ENCODE measurements at places on chromosomes 13 and 19.

- no peak overlapping the region for H3K4me3 ChIP-seq
- peaks cover 14% of the 10 kb centered on the region for H3K27me3 ChIP-seq
- H3K36me3 ChIP-seq = no peaks in the 10 kb centered on the region
- DNase-seq = no peak
- no peak overlapping the region for H3K27ac ChIP-seq
Observed at GRCh38 chr19:15577184-15577771, 37.7 kb upstream of the CYP4F8 start.

DNA sequence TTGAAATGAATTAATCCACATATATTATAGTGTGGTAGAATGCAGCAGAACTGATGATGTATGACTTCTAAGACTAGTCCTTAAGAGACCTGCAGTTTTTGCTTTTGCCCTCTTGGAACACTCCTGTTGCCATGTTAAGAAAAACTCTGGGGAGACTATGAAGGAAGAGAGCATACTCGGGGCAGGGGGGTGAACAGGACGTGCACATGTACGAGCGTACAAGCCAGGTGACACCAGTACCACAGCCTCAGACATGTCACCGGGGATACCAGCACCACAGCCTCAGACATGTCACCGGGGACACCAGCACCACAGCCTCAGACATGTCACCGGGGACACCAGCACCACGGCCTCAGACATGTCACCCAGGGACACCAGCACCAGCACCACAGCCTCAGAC lies 15.9 kb upstream of the USPL1 start:
- no peak overlapping the region for H3K4me3 ChIP-seq
- no peaks in the 10 kb centered on the region for H3K27me3 ChIP-seq
- no peak overlapping the region for H3K27ac ChIP-seq
- DNase-seq = no peak
- H3K36me3 ChIP-seq = no peaks in the 10 kb centered on the region
- peaks cover 11% of the 10 kb centered on the region for H3K4me1 ChIP-seq

- H3K4me3 ChIP-seq = no peak overlapping the region
- no peak overlapping the region for H3K27ac ChIP-seq
- H3K27me3 ChIP-seq = peaks cover 5% of the 10 kb centered on the region
- H3K36me3 ChIP-seq = no peaks in the 10 kb centered on the region
- H3K4me1 ChIP-seq = peaks cover 20% of the 10 kb centered on the region
Observed at GRCh38 chr13:41465898-41466320, 8.6 kb downstream of the RGCC start.

DNA sequence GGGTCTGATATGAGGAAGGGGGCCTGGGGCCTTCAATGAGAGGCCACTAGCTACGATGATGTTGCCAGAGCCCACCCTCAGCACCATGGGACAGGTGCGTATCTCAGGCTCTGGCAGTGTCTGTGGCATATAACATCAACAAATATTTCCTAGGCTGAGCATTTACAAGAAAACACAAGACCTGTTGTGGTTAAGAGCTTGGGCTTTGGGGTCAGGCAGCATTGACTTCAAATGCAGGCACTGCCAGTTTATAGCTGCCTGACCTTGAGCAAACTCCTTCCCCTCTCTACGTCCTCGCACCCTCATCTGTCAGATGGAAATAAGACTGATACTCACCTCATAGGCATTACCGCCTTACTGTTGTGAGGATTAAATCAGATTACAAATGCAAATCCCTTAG lies 156.0 kb downstream of the KATNAL1 start:
- H3K4me3 ChIP-seq = no peak overlapping the region
- no peaks in the 10 kb centered on the region for H3K36me3 ChIP-seq
- DNase-seq = no peak
- H3K27me3 ChIP-seq = peaks cover 14% of the 10 kb centered on the region
- H3K4me1 ChIP-seq = peaks cover 12% of the 10 kb centered on the region
- H3K27ac ChIP-seq = no peak overlapping the region

DNA sequence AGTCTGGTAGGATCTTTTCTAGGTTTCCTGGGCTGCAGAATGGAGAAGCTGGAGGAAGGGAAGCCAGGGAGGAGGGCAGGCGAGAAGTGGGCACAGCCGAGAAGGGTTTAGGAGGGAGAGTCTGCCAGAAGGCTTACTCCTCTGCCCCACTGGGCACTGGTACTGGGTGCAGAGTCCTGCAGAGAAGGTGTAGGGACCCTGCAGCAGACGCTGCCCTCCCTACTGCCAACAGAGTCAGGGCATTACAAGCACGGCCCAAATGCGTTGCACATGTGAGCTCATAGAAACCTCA lies 726 bp upstream of the PEPD start:
- peaks cover 18% of the 10 kb centered on the region for H3K4me1 ChIP-seq
- peaks cover 14% of the 10 kb centered on the region for H3K27me3 ChIP-seq
- H3K27ac ChIP-seq = no peak overlapping the region
- no peak for DNase-seq

GRCh38 chr13:46104868-46105267 lies at the start of gene CPB2:
Gene CPB2, minus strand, starts transcription at chr13:46105033. Its CDS starts 24 bp downstream, at chr13:46105009.
- H3K27me3 ChIP-seq = no peaks in the 10 kb centered on the region
- H3K4me1 ChIP-seq = peaks cover 5% of the 10 kb centered on the region
- no peak within 1 kb of the TSS for H3K27ac ChIP-seq

GRCh38 chr19:12513531-12514061 lies 29.0 kb upstream of the ZNF709 start:
- no peak for DNase-seq
- H3K27me3 ChIP-seq = no peaks in the 10 kb centered on the region
- no peaks in the 10 kb centered on the region for H3K4me1 ChIP-seq
- H3K4me3 ChIP-seq = no peak overlapping the region

- H3K4me1 ChIP-seq = no peaks in the 10 kb centered on the region
- no peak overlapping the region for H3K4me3 ChIP-seq
- no peak overlapping the region for H3K27ac ChIP-seq
- H3K36me3 ChIP-seq = no peaks in the 10 kb centered on the region
Observed at GRCh38 chr13:109406376-109406992, 379.9 kb downstream of the IRS2 start.

- no peak overlapping the region for H3K27ac ChIP-seq
- H3K36me3 ChIP-seq = no peaks in the 10 kb centered on the region
- no peak overlapping the region for H3K4me3 ChIP-seq
- peaks cover 9% of the 10 kb centered on the region for H3K27me3 ChIP-seq
Observed at GRCh38 chr13:25085125-25085742, 10.7 kb upstream of the PABPC3 start.

DNA sequence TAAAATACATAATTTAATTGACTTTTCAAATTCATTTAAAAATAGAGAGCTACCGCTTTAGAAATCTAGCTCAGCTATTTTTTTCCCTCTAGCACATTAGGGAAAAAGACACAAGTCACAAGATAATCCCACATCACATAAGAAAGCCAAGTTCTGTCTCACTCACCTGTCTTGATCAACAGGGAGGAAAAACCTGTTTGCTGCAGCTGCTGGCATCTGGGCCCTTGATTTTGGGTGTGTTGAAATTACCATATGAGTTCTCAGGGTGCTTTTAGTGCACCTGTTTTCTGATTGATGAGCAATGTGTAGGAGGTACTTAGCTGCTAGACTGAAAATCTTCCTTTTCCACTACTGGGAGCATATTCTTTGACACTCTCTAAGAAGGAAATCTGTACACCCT lies 53.8 kb downstream of the ZDHHC20 start:
- H3K4me3 ChIP-seq = no peak overlapping the region
- H3K36me3 ChIP-seq = peaks cover 31% of the 10 kb centered on the region
- peaks cover 21% of the 10 kb centered on the region for H3K4me1 ChIP-seq
- H3K27me3 ChIP-seq = no peaks in the 10 kb centered on the region
- no peak overlapping the region for H3K27ac ChIP-seq

- no peaks in the 10 kb centered on the region for H3K27me3 ChIP-seq
- H3K4me1 ChIP-seq = no peaks in the 10 kb centered on the region
- no peak overlapping the region for H3K4me3 ChIP-seq
- no peak for DNase-seq
Observed at GRCh38 chr19:57778336-57778735, 8.9 kb downstream of the ZNF586 start.

GRCh38 chr13:105327581-105328126 lies 1207.8 kb downstream of the EFNB2 start:
- no peaks in the 10 kb centered on the region for H3K27me3 ChIP-seq
- peaks cover 15% of the 10 kb centered on the region for H3K36me3 ChIP-seq
- peaks cover 18% of the 10 kb centered on the region for H3K4me1 ChIP-seq
- no peak for DNase-seq
- H3K4me3 ChIP-seq = no peak overlapping the region

DNA sequence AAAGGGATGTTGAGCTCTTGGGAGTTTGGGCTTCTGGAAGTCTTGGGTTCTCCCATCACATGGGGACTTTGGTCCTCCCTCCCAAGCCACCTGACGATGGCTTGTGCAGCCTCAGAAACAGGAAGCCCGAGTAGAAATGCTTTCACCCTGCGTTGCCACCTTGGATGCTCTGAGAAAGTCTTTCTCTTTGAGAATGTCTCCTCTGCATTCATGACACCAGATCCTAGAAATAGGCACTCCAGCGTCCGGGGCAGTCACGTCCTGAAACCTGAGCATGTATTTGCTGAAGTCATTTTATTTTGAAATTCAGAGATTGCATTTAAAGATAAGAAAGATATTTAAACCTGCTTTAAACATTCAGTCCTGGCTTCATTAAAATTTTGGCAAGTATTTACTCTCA lies 34.4 kb downstream of the CUL4A start:
- H3K4me1 ChIP-seq = no peaks in the 10 kb centered on the region
- H3K27me3 ChIP-seq = no peaks in the 10 kb centered on the region
- H3K27ac ChIP-seq = no peak overlapping the region
- H3K4me3 ChIP-seq = no peak overlapping the region
- no peak for DNase-seq

DNA sequence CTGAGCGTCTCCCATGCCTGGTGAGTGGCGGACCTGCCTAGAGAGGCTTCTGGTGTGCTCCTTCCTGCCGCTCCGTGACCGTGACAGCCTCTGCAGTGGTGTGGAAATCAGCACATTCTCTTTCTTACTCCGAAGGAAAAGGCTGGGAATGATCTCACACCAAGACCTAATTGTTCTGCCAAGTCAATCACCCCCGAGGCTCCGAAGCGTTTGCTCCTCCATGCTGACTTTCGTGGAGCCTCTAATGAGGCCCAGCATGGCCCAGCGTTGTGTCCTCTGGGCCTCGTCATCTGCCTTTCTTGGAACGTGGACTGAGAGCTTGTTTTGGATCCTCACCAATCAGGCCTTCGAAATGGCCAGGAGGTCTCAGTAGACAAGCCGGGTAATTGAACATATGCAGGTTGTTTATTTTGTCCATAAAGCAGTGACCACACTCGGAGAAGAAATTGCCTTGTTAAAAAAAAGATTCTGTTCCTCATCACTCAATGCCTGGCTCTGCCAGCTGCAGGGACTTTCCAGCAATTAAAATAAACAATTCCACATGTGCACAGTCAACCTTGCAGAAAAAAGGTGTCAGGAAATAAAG lies 107.1 kb downstream of the UBL3 start:
- no peaks in the 10 kb centered on the region for H3K36me3 ChIP-seq
- peak overlapping the region; percentile 45 for H3K27ac ChIP-seq
- peaks cover 14% of the 10 kb centered on the region for H3K4me1 ChIP-seq
- DNase-seq = peak; percentile 66
- H3K27me3 ChIP-seq = peaks cover 4% of the 10 kb centered on the region

DNA sequence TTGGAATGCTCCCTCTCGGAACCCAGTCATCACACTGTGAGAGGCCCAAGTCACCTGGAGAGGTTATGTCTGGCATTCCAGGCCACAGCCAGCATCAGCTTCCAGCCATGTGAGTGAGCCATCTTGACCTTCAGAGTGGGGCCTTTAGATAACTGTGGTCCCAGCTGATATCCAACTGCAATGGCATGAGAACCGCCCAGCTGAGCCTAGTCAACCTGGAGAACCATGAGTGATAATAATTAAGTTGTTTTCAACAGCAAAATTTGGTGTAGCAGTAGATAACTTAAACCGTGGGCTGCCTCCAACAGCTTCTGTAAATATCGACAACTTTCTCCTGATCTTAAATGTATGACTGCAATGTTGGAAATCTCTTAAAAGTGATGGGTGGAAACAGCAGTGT lies 24.6 kb downstream of the DYRK1B start:
- no peak overlapping the region for H3K4me3 ChIP-seq
- peaks cover 6% of the 10 kb centered on the region for H3K27me3 ChIP-seq
- DNase-seq = no peak
- H3K27ac ChIP-seq = no peak overlapping the region
- H3K36me3 ChIP-seq = no peaks in the 10 kb centered on the region

- no peaks in the 10 kb centered on the region for H3K36me3 ChIP-seq
- no peak overlapping the region for H3K27ac ChIP-seq
- DNase-seq = no peak
Observed at GRCh38 chr13:110538632-110539031, 22.9 kb downstream of the RAB20 start.

DNA sequence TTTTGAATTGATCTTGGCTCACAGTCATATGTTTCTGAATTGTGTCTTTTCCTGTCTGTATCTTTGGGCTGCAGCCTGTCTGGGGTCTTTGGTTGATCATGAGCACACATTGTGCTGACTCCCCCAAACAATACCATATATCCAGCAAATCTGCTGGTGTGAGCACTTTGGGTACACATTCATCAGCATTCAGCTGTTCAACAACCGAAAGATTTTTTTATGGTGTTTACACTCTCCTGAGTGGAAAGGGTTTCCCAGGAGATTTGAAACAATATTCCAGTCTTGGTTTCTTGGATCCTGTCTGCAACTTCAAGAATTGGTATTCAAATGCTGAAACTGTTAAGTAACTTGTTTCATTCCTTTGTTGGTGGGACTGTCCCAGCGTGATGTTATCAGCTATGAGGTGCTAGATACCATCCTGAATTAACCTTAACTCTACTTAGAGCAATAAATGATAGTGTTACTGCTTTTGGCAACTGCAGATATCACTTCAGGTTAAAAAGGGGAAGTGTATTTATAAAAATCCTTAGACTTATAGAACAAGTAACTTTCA lies 78.4 kb upstream of the DIAPH3 start:
- peaks cover 9% of the 10 kb centered on the region for H3K27me3 ChIP-seq
- no peaks in the 10 kb centered on the region for H3K36me3 ChIP-seq
- no peak overlapping the region for H3K27ac ChIP-seq
- no peak for DNase-seq

- peaks cover 56% of the 10 kb centered on the region for H3K4me1 ChIP-seq
- DNase-seq = no peak
- H3K27me3 ChIP-seq = no peaks in the 10 kb centered on the region
- peaks cover 4% of the 10 kb centered on the region for H3K36me3 ChIP-seq
Observed at GRCh38 chr13:33323801-33324510, 38.4 kb upstream of the STARD13 start.

GRCh38 chr19:2164020-2164998 lies 576 bp downstream of the DOT1L start:
- no peak for DNase-seq
- peak overlapping the region; percentile 94 for H3K4me3 ChIP-seq
- peaks cover 36% of the 10 kb centered on the region for H3K4me1 ChIP-seq

- H3K4me1 ChIP-seq = peaks cover 27% of the 10 kb centered on the region
- no peak overlapping the region for H3K27ac ChIP-seq
- peaks cover 5% of the 10 kb centered on the region for H3K36me3 ChIP-seq
- no peak for DNase-seq
- H3K27me3 ChIP-seq = peaks cover 3% of the 10 kb centered on the region
Observed at GRCh38 chr13:110866491-110867170, 48.2 kb downstream of the ANKRD10 start.

GRCh38 chr13:109715902-109716301 lies 70.5 kb downstream of the IRS2 start:
- no peak overlapping the region for H3K27ac ChIP-seq
- H3K36me3 ChIP-seq = no peaks in the 10 kb centered on the region
- peak; percentile 11 for DNase-seq
- no peaks in the 10 kb centered on the region for H3K4me1 ChIP-seq
- peaks cover 23% of the 10 kb centered on the region for H3K27me3 ChIP-seq
- no peak overlapping the region for H3K4me3 ChIP-seq

All from HFFc6 (cell line).